Esophagus muscularis mucosa (tissue), 4 donors: ENCODE measurements at places on chromosomes 13 and 19. TPM values are rescaled to one million over a fixed set of nuclear protein-coding genes. Genes with fewer than 3 reads are reported as not detected.

DNA sequence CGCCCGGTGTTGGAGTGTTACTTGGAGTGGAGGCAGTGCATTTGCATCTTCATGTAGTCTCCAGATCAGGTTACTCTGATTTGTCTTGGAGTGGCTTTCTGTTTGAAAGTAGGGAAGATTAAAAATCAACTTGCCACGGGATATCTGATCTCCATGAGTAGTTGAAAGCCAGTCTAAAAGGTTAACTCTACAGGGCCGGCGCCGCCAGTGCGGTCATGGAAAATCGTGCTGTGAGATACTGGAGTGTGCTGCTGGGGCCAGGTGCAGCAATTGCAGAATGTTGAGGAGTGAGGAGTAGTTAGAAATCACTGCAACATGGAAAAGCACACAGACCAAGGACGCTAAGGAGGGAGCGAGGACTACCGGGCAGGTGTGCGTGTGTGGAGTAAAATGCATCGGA lies 175.0 kb downstream of the STK24 start:
- no peak for DNase-seq

- no peak for DNase-seq
These were observed 39.9 kb upstream of the TMTC4 start for GRCh38 chr13:100714478-100714877.

- no peak for DNase-seq
These were observed 148.9 kb downstream of the URI1 start for GRCh38 chr19:30090963-30091362.

- no peak for DNase-seq
These were observed 1.2 kb upstream of the CCDC124 start for GRCh38 chr19:17931532-17932191.

GRCh38 chr13:63942372-63942771 lies 2526.7 kb upstream of the PCDH20 start:
- no peak for DNase-seq

DNA sequence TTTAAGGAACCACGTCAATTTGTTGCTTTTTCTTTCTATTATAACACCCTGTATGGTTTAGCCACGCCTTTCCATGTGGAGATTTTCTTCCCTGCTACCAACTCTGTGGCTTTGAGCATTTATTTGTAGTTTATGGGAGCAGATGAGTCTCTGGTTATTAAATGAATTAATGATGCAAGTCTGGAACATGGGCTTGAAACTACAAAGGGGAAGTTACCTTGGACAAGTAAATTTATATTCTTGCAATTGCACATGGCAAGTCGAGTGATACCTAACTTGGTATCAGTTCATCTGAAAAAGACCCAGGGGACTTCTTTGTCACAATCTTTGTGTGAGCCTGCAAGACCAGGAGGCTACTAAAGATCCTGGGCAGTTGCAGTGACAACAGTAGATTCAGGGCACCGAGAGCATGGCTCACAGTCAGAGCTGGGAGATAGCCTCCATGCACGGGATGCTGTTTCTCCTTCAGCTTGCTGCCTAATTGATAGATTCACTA lies 24.4 kb downstream of the B3GLCT start:
- DNase-seq, result no peak

- DNase-seq, result no peak
These were observed 9.1 kb downstream of the BBC3 start for GRCh38 chr19:47221890-47222289.

Gene SCEL
- total RNA-seq, result 0.13 TPM

Gene MAP2K7
- 31.9 TPM for total RNA-seq

Gene KASH5
- total RNA-seq, result not detected

Gene KLK12
- not detected for total RNA-seq

Gene ZNF628
- 10.2 TPM for total RNA-seq
